Heart left ventricle (tissue), 16 donors: ENCODE measurements at places on chromosomes 2 and 18. TPM values are rescaled to one million over a fixed set of nuclear protein-coding genes. Genes with fewer than 3 reads are reported as not detected.

DNA sequence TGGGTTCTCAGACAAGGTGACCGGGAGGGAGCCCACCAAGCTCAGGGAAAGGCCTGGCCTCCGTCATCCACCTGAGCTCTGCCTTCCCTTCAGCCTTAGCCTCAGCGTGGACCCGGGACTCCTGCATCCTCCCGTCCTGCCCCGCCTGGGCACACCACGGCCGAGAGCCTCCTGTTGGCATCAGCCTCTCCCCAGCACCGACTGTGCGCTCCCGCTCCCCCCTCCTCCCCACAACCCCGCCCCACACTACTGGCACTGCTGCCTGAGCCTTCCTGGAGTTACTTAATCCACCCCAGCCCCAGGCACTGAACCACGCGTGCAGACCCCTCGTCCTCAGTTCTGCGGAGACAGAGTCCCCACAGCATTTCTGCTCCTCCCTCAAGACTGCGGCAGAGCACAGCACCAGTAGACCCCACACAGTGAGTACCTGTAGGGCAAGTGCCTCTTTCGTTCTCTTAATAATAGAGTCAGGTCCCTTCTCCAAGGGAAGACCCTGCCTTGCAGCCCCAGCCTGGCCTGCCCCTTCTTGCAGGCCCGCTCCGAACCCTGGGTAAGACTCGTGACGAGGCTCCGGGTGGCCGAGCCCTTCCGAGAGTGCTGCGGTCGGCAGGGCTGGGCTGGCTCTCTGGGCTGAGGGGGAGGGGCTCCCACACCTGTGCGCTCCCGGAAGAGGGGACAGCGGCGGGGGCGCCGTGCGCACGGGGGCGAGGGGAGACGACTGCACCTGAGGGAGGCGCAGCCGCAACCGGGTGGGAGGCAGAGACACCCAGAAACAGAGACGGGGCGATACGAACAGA is at the start of gene AMER3:
AMER3 (plus strand) TSS at position 285 of the 797 bp plus-strand sequence. CDS start 6,533 bp downstream, outside the sequence.
- DNase-seq = no peak

DNA sequence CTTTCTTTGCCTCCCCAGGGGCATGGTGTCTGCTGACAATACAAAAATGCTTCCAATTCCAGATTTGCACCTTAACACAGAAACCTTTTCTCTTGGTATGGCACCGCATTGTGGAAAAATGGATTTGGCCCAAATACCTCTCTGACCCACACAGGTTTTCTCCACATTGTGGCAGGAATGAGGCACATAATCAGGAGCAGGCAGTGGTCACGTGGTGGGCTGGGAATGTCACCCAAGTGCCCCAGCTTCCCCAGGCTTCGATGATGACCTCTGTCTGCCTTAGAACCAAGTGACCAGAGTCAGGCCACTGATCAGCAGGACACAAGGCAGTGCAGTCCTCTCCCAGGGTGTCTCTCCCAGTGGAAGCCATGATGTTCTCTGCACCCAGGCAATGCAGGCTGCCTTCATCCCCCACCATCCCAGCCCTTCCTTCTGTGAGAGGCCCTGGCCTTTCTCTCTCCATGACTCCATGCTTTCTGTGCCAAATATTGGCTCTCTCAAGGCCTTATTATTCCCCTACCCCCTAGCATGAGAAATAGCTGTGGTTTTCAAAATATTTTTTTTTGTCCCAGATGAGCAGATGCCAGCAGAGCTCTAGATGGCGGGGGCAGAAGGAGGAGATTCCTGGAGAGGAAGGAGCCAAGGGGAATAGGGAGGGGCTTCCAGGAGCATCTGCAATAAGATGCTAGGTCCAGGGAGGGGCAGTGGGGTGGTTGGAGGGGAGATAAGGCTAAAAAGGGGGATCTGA is 198.9 kb downstream of the ACKR3 start:
- DNase-seq = no peak

DNA sequence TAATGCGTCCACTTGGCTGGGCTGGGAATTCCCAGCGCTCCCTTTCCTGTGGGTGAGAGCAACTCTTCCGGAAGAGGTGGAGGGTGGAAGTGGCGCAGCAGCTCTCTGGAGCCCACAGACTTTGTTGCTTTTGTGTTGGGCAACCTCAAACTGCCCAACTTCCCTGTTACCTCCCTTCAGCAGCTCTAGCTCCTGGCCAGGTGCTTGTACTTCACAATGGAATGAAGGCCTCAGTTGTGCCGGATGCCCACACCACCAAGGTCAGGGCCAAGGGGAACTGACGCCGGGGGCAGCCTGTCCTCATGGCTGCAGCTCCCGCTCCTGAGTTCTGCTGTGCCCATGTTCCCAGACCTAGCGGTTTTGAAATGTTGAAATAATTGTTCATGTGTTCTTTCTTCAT is 322.9 kb downstream of the GALR1 start:
- no peak for DNase-seq

GRCh38 chr2:195538937-195539336 is 118.1 kb upstream of the SLC39A10 start:
- no peak for DNase-seq

DNA sequence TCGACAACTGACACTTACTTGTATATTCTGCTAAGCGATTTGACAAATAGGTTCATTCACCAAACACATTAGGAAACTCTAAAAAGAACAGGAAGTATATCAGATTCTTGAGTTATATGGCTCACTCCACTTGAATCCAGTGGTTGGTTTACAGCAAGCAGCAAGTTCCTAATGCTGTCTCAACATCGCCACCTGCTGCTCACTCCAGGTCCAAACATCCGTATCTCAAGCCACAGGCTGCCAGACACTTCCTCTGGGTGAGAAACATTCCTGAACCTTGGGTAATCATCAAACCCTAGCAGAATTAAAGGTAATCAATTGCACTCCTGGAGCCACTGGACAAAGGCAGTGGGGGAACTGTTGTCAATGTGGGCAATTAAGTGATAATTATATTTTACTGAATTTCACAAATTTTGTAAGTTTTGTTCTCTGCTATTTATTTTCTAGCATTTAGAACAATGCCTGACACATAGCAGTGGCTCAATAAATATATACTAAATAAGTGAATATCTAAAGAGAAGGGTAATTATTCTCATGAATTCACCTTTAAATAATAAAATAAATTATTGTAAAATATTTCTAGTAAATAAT is 107.1 kb upstream of the TTN start:
- DNase-seq = peak; percentile 88

The TRIM43 gene
- polyA plus RNA-seq = not detected

The KATNAL2 gene
- 3.1 TPM for polyA plus RNA-seq
